CD14-positive monocyte (primary cell): ENCODE measurements at places on chromosomes 1 and 21. TPM values are rescaled to one million over a fixed set of nuclear protein-coding genes. Genes with fewer than 3 reads are reported as not detected.

Gene TUT4
- polyA plus RNA-seq, result 8.8 and 24.2 TPM in 2 replicates

Gene RGS13
- not detected for polyA plus RNA-seq

Gene FCRL1
- 0.16 TPM for polyA plus RNA-seq

Gene ATP1A2
- polyA plus RNA-seq, result not detected

Gene GSTM3
- polyA plus RNA-seq, result 3.2 TPM

GRCh38 chr1:70264839-70265238 is 43.7 kb downstream of the SRSF11 start:
- H3K4me1 ChIP-seq, result no peaks in the 10 kb centered on the region
- H3K4me3 ChIP-seq, result no peak overlapping the region
- peaks cover 52% of the 10 kb centered on the region for H3K36me3 ChIP-seq
- no peak for DNase-seq
- H3K27me3 ChIP-seq, result no peaks in the 10 kb centered on the region
- no peak overlapping the region for H3K27ac ChIP-seq

DNA sequence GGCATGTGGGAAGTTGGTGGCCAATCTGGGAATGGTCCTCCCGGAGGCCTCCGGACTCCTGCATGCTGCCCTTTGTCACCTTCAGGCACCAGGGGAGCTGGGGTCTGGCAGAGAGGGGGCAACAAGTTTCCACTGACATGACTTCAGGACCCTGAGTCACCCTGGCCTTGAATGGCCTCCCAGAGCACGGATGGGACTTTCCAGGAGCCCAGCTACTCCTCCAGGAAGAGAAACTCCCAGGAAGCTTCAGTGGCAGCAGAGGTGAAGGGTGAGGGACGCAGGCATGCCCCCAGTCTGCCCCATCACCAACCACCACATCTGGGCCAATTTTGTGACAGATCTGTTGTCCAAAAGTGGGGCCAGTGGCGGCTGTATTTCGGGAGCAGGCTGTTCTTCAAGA is 55.9 kb upstream of the WASF2 start:
- H3K4me1 ChIP-seq, result no peaks in the 10 kb centered on the region
- DNase-seq, result no peak
- H3K4me3 ChIP-seq, result no peak overlapping the region
- no peak overlapping the region for H3K27ac ChIP-seq

GRCh38 chr1:158285756-158286241 is 3.9 kb upstream of the CD1C start:
- DNase-seq, result peak; percentile 98
- H3K27ac ChIP-seq, result peak overlapping the region; percentile 92
- no peaks in the 10 kb centered on the region for H3K36me3 ChIP-seq
- H3K4me1 ChIP-seq, result peaks cover 80% of the 10 kb centered on the region
- no peaks in the 10 kb centered on the region for H3K27me3 ChIP-seq

- no peak overlapping the region for H3K4me3 ChIP-seq
- no peaks in the 10 kb centered on the region for H3K27me3 ChIP-seq
- H3K4me1 ChIP-seq, result peaks cover under 1% of the 10 kb centered on the region
- DNase-seq, result no peak
These were observed 58.3 kb downstream of the APP start for GRCh38 chr21:26112127-26112742.

DNA sequence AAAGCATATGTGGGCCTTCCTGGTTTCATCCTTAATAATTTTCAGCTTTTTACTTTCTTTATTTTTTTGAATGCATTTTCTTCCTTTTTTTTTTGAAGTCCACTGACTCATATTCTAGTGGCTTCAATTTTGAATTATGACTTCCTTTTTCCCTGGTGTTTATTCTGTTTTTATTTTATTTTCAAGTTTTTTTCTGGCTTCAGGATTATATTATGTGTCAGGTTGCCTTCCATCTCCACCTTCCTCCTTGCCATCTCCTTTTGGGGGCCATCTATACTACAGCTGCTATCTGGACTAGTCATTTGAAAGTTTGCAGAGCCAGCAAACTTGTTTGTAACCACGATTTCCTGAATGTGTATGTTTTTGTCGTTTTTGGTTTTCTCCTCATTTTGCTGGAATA is 117.6 kb downstream of the LEPR start:
- no peaks in the 10 kb centered on the region for H3K27me3 ChIP-seq
- peaks cover 17% of the 10 kb centered on the region for H3K4me1 ChIP-seq
- no peak overlapping the region for H3K4me3 ChIP-seq

GRCh38 chr1:35936838-35937237 is 5.9 kb downstream of the AGO3 start:
- no peak overlapping the region for H3K4me3 ChIP-seq
- H3K4me1 ChIP-seq, result peaks cover 38% of the 10 kb centered on the region
- H3K36me3 ChIP-seq, result no peaks in the 10 kb centered on the region

DNA sequence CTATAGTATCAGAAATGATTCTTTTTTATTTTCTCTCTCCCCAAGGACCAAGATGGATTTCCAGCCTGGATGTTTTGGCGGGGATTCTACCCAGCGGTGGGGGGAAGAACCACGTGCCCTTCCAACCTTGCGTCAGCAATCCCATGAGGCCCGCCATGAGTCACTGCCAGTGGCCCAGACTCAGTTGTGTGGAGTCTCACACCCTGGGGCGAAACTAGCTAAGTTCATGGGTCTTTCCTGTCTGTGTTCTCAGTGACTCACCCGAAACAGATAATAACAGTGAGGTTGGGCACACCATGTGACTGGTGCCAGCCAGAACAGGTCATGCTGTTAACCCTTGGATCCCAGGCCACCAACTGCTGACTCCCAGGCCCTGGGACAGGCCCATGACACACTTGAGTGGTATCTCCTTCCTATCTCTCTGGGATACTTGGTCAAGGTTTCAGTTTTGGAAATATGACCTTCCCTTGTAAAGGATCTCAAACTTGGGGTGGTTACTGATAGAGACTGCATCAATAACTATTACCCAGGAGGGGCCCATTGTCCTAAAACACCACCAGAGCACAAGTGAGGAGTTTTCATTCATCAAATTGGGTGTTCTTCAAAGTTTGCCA is 98.0 kb upstream of the DUSP10 start:
- H3K27ac ChIP-seq, result no peak overlapping the region
- no peaks in the 10 kb centered on the region for H3K36me3 ChIP-seq
- no peaks in the 10 kb centered on the region for H3K27me3 ChIP-seq

DNA sequence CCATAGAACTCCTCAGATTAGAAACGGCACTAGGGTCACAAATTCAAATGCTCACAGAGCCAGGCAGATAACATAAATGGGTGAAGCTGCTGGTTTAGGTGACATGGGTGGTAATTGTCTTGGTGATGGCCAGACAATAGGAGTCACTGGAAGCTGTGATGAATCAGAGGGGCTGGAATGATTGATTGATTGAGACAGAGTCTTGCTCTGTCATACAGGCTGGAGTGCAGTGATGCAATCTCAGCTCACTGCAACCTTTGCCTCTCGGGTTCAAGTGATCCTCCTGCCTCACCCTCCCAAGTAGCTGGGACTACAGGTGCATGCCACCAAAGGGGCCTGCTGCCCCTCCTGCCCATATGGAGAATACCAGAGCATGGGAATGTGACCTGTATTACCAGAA is 63.0 kb downstream of the HIVEP3 start:
- peak; percentile 60 for DNase-seq
- peaks cover 31% of the 10 kb centered on the region for H3K4me1 ChIP-seq
- no peaks in the 10 kb centered on the region for H3K27me3 ChIP-seq
- H3K4me3 ChIP-seq, result no peak overlapping the region
- no peaks in the 10 kb centered on the region for H3K36me3 ChIP-seq
- H3K27ac ChIP-seq, result no peak overlapping the region

DNA sequence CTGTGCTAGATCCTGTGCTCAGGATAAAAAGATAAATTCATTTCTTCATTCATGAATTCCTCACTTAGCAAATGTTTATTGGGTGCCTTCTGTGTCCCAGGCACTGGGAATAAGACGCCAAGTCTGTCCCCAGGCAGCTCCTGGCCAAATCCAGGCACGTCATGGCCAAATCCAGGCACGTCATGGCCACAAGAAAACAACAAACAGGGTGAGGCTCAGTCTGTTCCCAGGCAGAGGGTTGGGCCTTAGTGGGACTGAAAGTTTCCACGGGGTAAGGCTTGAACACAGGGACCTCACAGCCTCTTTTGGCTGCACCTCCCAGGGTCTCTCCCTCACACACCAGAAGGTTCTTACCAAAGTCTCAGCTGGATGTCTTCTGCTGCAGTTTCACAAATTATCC is 95.7 kb downstream of the PAX7 start:
- no peaks in the 10 kb centered on the region for H3K4me1 ChIP-seq
- H3K4me3 ChIP-seq, result no peak overlapping the region
- no peak overlapping the region for H3K27ac ChIP-seq
- no peaks in the 10 kb centered on the region for H3K36me3 ChIP-seq

DNA sequence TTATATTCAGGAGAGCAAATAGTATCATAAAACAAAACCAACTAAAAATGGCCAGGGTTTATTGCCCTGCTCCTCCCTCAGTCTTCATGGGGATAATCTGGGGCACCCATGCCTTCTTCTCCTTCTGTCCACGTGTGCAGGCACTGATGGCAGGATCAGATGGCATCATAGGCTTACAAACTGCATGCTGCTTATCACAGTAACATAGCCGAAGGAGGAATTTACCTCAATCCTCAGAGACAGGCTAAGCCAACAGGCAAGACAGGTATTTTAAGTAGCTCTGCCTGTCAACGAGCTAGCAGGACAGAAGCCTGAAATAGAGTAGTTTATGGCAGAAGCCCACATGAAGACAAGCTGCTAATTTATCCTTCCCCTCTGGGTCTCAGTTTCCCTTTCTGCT is 9.4 kb downstream of the LAMB3 start:
- H3K36me3 ChIP-seq, result no peaks in the 10 kb centered on the region
- H3K4me1 ChIP-seq, result peaks cover 12% of the 10 kb centered on the region
- no peak overlapping the region for H3K4me3 ChIP-seq
- no peak overlapping the region for H3K27ac ChIP-seq
- peaks cover 3% of the 10 kb centered on the region for H3K27me3 ChIP-seq
- DNase-seq, result no peak

GRCh38 chr1:31689854-31690253 is 14.0 kb downstream of the COL16A1 start:
- no peak for DNase-seq
- H3K27me3 ChIP-seq, result no peaks in the 10 kb centered on the region
- H3K4me1 ChIP-seq, result no peaks in the 10 kb centered on the region

DNA sequence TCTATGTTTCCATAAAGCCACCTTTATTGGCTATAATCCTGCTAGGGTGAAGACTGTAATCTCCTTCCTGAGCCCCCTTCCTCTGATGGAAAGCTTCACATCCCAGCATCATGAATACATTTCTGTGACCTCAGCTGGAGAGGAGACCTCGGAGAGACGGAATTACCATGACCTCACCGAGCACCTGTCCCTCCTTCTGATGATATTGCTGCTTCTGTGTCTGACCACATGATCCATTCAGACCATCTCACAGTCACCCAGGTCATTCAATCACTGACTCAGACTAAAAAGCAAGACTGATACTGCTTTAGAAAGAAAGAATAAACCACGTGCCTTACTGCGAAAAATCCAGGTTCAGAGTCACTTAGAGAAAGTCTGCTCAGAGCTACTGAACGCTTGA is 8.8 kb downstream of the KCND3 start:
- no peaks in the 10 kb centered on the region for H3K4me1 ChIP-seq
- H3K27ac ChIP-seq, result no peak overlapping the region
- H3K36me3 ChIP-seq, result no peaks in the 10 kb centered on the region
- peaks cover 3% of the 10 kb centered on the region for H3K27me3 ChIP-seq
- H3K4me3 ChIP-seq, result no peak overlapping the region

GRCh38 chr1:166031932-166032571 is 134.7 kb downstream of the FAM78B start:
- no peaks in the 10 kb centered on the region for H3K36me3 ChIP-seq
- no peak overlapping the region for H3K4me3 ChIP-seq
- H3K4me1 ChIP-seq, result no peaks in the 10 kb centered on the region
- no peaks in the 10 kb centered on the region for H3K27me3 ChIP-seq
- H3K27ac ChIP-seq, result no peak overlapping the region

- no peak overlapping the region for H3K4me3 ChIP-seq
- H3K4me1 ChIP-seq, result no peaks in the 10 kb centered on the region
- no peak overlapping the region for H3K27ac ChIP-seq
- no peaks in the 10 kb centered on the region for H3K27me3 ChIP-seq
- no peak for DNase-seq
These were observed 38.9 kb upstream of the BMP8A start for GRCh38 chr1:39452540-39452939.

DNA sequence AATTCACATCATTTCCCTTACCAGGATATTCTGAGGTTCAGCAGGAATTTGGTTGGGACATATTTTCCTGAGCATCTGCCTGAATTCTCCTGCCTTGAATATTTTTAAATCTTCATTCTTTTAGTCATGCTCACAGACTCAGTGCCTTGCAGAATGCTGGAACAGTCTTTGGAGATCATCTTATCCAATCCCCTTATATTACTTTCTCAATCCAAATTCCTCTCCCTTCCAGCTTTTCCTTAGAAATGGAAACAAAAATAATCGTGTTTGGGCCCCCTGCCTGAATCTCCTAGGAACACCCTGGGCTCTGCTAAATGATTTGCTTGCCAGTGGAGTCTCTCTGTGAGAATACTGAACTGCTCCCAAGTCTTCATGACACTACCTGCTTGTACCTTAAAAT is 38.4 kb downstream of the LHX8 start:
- no peak overlapping the region for H3K27ac ChIP-seq
- H3K27me3 ChIP-seq, result no peaks in the 10 kb centered on the region
- H3K4me1 ChIP-seq, result no peaks in the 10 kb centered on the region
- no peak overlapping the region for H3K4me3 ChIP-seq

GRCh38 chr1:174448974-174449373 is 1.2 kb downstream of the GPR52 start:
- H3K27me3 ChIP-seq, result no peaks in the 10 kb centered on the region
- no peak for DNase-seq
- no peaks in the 10 kb centered on the region for H3K36me3 ChIP-seq
- H3K4me3 ChIP-seq, result no peak overlapping the region

DNA sequence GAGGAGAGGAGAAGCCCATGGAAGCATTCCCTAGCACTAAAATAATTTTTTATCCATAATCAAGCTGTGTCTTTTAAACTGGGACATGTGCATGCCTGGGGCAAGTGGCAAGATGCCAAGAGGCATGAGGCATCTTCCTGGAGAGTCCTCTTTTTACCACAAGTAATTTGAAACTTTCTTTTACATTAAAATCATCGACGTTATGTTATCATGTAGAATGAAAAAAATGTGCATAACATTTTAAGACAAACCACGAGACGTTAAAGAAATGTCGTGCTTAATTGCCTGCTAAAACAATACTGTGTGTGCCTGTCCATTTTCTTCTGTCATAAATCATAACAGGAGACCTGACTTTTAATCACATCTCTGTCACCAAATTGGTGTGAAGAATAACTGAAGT is 1.5 kb downstream of the STYXL2 start:
- H3K4me1 ChIP-seq, result peaks cover 15% of the 10 kb centered on the region
- H3K27me3 ChIP-seq, result no peaks in the 10 kb centered on the region
- no peak overlapping the region for H3K27ac ChIP-seq
- H3K4me3 ChIP-seq, result no peak overlapping the region
- H3K36me3 ChIP-seq, result no peaks in the 10 kb centered on the region
- DNase-seq, result no peak
